ENCODE measurements at places on chromosomes 4 and X.

- DNase-seq = no peak
Measured at GRCh38 chr4:112312610-112313239, 15.6 kb downstream of the ALPK1 start.

- DNase-seq = no peak
Measured at GRCh38 chrX:53674581-53674980, 11.9 kb downstream of the HUWE1 start.

GRCh38 chr4:24885342-24885741 is 27.5 kb downstream of the CCDC149 start:
- no peak for DNase-seq

DNA sequence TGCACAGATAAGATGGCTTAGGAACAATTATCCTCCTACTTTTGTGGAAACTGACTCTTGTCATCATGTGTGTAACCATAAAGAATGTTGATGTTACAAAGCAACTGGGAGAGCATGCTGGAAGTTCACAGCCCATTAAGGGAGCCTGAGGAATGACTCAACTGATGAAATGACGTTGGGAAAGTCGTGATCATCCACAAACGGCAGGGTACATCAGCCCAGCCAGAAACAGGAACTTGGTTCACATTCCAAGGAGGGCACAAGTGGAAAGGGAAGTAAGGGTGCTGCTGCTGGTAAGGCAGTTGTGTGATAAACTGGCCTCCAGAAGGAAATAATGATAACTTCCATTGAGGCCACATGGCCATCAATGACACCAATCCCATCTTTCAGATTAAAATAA is 6.7 kb downstream of the TEC start:
- no peak for DNase-seq

GRCh38 chr4:29320947-29321620 is 1399.1 kb upstream of the PCDH7 start:
- no peak for DNase-seq

DNA sequence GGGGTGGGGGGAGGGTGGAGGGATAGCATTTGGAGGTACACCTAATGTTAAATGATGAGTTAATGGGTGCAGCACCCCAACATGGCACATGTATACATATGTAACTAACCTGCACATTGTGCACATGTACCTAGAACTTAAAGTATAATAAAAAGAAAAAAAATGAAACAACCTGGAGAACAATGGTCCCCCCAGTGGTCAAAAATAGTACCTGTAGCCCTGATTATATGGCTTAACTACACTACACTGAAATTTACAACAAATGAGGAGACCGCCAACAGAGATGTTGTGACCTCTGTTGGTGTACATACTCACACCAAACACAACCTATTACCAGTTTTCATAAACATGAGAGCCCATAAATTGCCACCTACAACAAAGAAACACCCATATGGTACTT is 7.3 kb upstream of the MAGEE1 start:
- no peak for DNase-seq

- peak; percentile 96 for DNase-seq
Measured at GRCh38 chr4:54064317-54065111, at the start of gene CHIC2. TSS of gene CHIC2 (minus strand) at chr4:54064605. CDS start at chr4:54064300, 305 bp downstream.

GRCh38 chrX:16488959-16489358 is 161.0 kb upstream of the S100G start:
- no peak for DNase-seq

DNA sequence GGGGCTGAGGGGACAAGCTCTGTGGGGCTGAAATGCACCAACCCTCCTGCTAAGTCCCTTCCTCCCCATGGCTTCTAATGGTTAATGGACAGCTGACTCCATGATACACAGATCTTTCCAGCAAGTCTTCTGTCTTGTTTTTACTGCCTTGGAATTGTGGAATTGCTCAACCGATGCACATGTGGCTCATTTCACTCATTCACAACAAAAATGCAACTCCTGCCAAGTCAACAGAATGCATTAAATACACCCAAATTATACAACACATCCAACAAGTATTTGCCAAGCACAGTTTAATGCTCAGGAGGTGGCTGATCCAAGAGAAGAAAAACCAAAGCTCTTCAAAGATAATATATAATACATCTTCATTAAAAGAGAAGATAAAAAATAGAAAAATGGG is 61.9 kb upstream of the PAGE4 start:
- DNase-seq = no peak

GRCh38 chrX:18401848-18402213 is 23.6 kb upstream of the CDKL5 start:
- no peak for DNase-seq
